Activated CD4-positive, alpha-beta T cell treated with anti-CD3 and anti-CD28 coated beads, Interleukin-2, amount 10 ng/mL, durations not matched to agents 7 days and 5 days (primary cell): ENCODE measurements at places on chromosomes 12 and 14. TPM values are rescaled to one million over a fixed set of nuclear protein-coding genes. Genes with fewer than 3 reads are reported as not detected.

GRCh38 chr12:50066402-50066801 is 9.0 kb downstream of the ASIC1 start:
- DNase-seq = no peak

OR6C2 gene
- total RNA-seq = not detected

DNA sequence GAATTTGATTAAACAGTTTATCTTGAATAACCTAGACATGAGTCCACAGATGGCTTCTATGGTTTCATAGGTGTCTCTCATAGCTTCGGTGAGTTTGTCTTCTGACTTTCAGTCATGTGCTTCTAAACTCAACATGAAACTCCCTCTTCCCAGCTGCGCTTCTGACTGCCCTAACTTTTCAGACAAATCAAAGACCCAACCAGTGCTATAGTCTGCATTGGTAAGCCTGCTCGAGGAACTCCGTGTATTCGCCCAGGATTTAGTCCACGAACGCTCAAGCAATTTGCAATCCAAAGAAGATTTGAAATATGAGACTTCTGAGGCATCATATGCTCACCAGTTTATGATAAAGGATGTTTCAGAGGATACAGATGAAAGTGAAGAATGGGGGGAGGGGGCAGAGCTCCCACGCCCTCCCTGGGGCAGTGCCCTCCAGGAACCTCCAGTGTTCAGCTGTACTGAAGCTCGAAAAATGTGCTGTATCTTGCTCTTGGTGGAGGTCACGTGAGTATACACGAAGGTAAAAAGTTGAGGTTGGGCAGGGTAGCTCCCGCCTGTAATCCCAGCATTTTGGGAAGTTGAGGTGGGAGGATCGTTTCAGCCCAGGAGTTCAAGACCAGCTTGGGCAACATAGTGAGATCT is 5.2 kb upstream of the RILPL2 start:
- no peak for DNase-seq

DNA sequence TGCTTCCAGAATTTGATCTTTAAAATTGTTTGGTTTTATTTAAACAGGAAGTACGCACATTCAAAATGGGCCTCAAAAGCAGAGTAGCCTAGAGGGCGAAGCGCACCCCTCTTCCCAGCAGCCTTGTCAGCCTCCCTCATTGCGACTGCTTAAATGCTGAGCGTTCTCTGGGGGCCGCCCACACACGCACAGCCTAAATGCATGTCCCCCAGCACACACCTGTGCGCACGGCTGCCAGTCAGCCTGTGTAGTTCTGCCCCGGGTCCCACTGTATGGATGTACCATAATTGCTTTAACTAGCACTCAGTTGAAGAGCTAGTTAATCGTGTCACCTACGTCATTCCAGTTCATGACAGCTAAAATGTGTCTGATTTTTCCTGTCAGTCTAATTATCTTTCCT is 79.3 kb downstream of the TESC start:
- no peak for DNase-seq

DNA sequence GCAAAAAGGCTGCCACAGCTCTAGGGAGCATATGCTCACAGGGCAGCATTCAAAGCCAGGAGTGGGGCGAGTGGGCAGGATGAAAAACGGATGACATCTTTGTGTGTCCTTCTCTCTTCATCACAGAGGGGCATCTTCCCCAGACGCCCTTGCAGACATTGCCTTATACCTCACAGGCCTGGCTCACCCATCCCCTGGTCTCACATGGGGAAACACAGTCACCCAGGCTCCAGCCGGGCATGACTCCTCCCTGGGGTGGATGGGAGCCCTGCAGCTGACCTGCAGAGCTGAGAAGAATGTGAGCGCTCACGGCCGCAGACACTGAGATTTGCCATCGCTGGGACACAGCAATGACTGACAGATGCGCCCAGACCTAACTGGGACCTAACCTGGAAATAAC is 7.2 kb upstream of the FBRSL1 start:
- DNase-seq = no peak

DNA sequence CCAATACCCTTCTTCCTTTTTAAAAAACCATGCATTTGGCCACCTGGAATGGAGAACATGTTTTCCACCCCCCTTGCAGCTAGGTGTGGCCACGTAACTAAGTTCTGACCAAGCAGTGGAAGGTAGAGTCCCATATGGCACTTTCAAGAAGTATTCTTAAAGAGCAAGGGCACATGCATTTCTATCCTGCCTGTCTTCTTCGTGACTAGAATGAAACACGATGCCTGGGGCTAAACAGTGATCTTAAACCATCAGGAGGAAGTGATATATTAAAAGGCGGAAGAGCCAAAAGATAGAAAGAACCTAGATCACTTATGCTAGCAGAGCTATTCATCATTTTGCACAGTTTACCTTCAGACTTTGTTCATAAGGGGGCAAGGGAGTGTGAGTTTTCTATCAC is 16.0 kb upstream of the DDX11 start:
- DNase-seq = no peak
